ENCODE measurements at places on chromosomes 2 and 18.
A peak's percentile ranks its signal among the peaks of the same experiment; 100 is the strongest.

DNA sequence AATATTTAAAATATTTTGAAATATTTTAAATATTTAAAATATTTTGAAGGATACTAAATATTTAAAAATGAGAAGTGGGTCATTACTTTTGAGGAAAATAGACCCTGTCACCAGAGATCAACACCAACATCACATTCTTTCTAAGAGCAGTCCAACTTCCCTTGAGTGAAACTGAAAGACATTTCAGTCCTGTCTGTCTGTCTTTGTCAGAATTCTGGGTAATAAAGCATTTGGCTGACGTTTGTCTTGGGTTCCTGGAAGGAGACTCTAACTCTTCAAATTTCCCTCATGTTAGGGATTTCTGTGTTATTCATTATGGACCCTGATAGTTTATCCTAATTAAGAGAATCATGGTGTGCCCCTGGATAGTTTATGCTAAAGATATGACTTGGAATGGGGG, 32.8 kb downstream of the TTC21B start:
- DNase-seq: no peak

GRCh38 chr2:189933041-189933440, 129.5 kb downstream of the MSTN start:
- no peak for DNase-seq

GRCh38 chr2:189657867-189658266, 3.4 kb upstream of the ASNSD1 start:
- no peak for DNase-seq

DNA sequence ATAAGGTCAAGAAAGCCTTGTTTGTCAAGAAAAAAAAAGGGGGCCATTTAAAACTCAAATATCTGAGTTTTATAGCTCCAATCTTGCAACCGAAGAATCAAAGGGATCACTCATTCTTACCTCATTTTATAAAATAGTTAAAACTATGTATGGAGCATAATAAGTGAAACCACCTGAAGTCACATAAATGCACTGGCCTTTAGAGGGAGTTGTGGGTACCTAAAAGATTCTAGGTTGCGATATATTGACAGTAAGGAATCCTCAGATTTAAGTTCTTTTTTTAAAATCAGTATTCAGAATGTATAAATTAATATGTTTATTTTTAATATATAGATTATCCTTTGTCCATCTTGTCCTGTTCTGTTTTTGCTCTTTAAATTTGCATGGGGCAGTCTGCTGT, 3.4 kb downstream of the ARHGAP28 start:
- DNase-seq: no peak

DNA sequence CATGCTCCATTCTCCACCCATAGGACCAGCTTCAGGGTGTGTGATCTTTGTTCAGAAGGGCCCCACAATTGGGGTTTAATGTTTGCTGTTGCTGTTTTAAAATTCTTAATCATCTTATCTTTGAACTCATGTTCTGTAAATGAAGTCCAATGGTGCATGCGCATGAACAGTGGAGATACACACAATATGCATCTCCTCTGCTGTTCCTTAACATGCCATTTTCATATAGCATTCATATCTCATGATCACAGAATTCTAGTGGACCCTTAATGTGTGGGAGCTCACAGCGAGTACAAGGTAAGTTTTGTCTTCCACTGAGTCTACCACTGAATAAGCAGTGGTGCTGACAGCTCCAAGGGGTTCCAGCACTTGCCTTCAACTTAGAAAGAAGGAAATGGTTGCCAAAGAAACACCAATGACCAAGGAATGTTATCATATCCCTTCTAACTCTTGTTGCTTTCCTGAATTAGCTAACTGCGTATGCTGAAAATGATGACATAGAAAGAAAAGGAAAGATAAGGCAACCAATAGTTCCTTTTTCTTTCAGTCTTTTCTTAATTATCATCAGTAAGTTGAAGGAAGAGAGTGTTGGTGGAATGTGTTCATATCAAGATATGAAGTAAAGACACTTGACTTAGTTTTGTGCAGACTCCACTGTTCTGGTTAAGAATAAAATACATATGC, 258.9 kb upstream of the FBXO11 start:
- DNase-seq: no peak

DNA sequence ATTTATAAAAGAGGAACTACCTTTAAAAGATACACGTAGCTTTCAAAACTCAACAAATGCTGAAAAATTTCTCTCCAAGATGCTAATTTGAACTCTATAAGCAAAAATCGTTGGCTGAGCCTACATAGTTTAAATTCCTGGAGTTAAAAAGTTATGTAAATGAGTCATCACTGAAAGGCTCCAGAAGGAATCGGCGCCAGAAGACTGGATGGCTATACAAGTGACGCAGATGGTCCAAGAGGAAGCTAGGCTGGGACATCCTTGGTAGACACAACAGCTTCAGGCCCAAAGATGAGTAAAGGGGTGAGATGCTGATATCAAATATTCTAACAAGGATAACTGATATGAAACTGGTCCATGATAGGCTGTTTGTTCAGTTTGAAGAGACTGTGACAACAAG, 22.8 kb upstream of the DNAH6 start:
- DNase-seq: no peak

GRCh38 chr2:218897394-218898108, 16.9 kb downstream of the WNT10A start:
- no peak for DNase-seq

GRCh38 chr18:12679183-12679786, 21.4 kb upstream of the SPIRE1 start:
- no peak for DNase-seq

DNA sequence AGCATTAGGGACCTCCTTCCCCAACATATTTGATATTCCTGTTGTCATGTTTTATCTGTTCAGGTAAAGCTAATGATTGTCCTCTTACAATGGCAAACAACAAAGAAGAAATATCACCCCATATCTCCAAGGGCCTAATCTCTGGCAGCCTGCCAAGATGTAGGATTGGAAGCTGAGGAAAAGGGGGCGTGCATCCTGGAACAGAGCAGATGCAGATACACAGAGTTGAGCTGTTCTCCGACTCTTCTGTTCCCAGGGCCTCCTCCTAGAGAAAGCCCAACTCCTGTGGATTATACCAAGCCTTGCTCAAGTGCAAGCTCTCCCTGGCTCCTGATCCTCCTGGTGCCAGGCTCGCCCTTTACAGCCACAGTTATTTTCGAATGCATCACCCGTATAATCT, 35.2 kb upstream of the CD207 start:
- no peak for DNase-seq

- no peak for DNase-seq
These were observed 137.5 kb upstream of the RNF152 start for GRCh38 chr18:62030091-62030985.

DNA sequence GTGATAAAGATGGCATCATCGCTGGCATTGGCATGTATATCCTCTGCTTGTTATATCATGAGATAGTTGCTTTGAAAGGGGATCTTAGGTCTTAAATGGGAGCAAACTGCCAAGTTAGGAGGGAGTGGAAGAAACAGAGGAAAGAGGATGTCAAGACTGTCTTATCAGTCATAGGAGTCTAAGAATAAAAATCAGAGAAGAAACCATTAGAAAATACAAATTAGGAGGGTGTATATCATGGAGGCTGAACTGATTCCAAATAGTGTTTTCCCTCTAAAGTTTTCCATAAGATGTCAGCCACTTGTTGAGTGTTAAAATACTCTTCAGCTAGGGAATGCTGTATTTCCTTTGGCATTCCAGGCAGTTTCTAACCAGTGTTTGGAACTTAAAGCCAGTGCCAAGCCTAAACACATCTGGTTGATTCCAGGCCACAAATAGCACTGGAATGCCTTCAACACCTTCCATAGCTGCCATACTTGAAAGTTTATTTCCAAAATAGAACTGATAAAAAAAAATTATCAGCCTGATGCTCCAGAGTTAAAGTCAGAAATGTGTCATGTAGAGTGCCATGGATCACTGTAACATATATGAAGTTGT, 129.4 kb downstream of the ZEB2 start:
- DNase-seq: no peak

DNA sequence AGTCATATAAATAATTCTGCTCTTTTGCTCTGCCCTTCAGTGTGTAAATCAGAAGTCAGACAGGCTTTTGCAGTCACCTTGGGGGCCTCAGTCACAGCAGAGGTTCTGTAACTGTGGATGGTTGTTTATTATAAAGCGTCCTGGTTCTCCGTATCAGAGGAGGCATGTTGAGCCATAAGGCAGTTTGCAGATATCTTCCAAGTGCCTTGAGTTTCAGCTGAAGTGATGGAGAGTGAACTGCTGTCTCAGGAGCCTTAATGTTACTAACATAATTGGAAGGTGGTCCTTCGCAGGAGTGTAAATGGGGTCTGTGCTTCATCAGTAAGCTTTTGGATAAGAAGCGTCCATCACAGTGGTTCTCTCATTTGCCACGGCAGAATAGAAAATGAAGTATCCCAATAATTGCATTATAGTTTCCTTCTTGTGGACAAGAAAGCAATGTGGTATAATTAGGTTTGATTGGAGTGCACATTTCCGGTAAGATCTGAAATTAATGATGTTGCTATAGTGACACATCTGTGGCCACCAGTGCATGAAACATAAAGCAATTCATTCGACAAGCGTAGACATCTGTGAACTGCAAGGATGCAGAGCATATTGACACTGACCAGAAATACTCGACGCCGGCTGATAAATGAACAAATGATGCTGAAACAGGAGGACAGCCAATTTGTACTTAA, 112.5 kb upstream of the NFATC1 start:
- DNase-seq: no peak

GRCh38 chr2:72883356-72883962, 3.7 kb upstream of the SPR start:
- DNase-seq: peak; percentile 47

- no peak for DNase-seq
These were observed 109.7 kb downstream of the TMEM18 start for GRCh38 chr2:567496-567864.

DNA sequence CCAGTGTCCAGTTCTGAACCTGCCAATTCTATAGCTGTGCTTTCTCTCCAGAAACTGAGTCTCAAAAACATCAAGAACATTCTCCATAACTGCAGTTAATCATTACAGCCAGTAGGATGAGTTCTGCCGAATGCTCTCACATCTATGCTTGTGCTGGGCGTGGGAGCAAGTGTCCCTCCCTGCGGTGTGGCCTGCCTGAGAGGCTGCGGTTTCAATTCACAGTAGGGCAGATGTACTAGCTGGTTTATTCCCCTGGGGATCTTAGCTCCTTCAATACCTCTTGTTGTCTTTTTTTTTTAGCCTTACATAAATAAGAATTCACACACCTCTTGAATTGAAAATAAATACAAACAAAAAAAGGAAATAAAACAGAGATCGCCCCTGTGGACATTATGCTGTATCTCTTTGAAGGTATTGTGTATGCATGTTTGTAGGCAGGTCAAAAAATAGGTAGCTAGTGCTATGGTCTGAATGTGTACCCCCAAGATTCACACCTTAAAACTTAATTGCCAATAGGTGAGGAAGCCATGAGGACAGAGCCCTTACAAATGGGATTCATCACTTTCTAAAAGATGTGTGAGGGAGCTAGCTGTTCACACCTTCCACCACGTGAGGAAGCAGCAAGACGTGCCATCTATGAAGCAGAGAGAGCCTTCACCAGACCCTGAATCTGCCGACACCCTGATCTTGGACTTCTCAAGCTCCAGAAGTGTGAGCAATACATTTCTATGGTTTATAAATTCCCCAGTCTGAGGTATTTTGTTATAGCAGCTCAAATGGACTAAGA, 74.3 kb downstream of the BCL2L11 start:
- peak; percentile 39 for DNase-seq

- no peak for DNase-seq
These were observed 130.8 kb downstream of the SLC8A1 start for GRCh38 chr2:40321016-40321623.

GRCh38 chr2:237859082-237859433, 365 bp upstream of the RAMP1 start:
- no peak for DNase-seq

GRCh38 chr2:230525682-230526081, 109.7 kb downstream of the SP100 start:
- DNase-seq: peak; percentile 19

DNA sequence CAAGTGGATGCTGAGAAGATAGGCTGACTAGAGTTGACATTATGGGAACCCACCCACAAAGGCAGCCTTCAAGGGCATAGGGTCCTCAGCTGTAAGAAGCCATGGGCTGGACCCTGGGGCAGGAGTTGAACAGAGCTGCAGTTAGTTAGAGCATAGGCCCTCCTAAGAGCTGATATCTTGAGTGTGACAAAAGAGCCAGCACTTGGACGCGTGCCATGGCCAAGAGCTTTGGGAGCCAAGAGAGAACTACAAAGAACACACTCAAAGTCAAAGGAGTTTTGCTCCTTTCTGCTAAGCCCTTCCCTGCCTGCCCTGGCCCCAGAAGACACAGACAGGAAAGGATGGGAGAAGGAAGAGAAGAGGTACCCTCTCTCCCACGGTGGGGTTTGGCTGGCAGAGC, 29.9 kb upstream of the AGAP1 start:
- no peak for DNase-seq

DNA sequence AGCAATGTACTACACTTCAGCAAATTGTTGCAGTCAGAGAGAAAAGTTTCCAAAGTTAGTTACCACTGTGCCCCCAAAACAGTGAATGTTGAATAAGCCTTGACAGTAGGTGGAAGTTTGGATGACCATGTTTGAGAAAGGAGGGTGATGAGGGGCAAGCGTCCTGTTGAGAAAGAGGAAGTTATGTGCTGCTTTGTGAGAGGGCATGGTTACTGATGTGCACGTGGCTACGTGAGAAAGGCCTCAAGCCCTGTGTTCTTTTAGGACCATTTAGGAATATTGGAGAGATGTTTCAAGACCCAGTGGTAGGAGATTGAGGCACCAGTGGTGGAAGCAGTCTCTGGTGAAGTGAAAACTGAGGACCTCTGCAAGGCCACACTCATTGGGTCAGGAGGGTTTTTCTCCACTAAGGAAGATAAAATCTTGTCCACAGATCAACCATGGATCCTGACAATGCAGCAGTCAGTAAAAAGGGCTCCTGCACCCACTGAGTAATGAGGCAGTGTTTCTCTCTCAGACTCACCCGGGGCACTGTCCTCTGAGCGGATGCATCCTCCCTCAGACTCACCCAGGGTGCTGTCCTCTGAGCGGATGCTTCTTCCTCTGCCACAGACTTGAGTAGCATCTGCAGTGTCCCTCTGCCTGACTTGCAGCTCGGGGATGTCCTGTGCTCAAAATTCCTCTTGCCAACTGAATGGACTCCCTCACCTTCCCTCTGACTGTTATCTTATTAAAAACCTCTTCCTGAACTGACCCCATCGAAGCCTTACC, 34.7 kb upstream of the ACTR3 start:
- DNase-seq: no peak

Measured in HepG2 (cell line).